Stimulated activated CD8-positive, alpha-beta memory T cell treated with anti-CD3 and anti-CD28 coated beads, Interleukin-15, amount 100 ng/mL, for 24 hours (primary cell): ENCODE measurements at places on chromosomes 3 and 15.

DNA sequence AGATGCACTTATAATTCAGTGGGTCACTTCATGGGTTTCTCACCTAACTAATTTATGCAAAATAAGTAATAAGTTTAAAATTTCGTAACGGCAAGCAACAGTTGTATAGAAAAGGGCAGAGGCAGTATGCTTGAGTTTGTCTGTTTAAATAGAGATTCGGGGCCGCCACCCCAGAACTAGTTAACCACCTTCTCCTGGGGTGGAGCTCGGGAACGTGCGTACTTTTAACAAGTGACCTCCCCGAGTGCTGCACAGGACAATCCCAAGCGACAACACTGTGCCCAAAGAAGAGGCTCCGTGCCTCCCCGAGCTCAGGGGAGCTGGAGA, 439 bp downstream of the SSR3 start:
- no peak for DNase-seq

DNA sequence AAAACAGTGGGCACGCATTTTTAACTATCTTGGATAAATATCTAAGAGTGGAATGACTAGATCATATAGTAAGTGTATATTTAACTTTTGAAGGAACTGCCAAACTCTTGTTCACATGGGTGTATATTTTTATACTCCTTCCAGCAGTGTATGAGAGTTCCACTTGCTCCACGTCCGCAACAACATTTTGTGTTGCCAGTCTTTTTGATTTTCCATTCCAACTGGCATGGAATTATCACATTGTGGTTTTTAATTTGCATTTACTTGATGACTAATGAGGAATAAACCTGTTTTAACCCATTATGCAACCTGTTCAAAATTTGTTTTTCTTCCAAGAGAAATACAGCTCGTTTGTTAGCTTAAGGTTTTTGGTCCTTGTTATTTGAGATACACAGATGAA, 51.6 kb downstream of the ZNF621 start:
- no peak for DNase-seq

DNA sequence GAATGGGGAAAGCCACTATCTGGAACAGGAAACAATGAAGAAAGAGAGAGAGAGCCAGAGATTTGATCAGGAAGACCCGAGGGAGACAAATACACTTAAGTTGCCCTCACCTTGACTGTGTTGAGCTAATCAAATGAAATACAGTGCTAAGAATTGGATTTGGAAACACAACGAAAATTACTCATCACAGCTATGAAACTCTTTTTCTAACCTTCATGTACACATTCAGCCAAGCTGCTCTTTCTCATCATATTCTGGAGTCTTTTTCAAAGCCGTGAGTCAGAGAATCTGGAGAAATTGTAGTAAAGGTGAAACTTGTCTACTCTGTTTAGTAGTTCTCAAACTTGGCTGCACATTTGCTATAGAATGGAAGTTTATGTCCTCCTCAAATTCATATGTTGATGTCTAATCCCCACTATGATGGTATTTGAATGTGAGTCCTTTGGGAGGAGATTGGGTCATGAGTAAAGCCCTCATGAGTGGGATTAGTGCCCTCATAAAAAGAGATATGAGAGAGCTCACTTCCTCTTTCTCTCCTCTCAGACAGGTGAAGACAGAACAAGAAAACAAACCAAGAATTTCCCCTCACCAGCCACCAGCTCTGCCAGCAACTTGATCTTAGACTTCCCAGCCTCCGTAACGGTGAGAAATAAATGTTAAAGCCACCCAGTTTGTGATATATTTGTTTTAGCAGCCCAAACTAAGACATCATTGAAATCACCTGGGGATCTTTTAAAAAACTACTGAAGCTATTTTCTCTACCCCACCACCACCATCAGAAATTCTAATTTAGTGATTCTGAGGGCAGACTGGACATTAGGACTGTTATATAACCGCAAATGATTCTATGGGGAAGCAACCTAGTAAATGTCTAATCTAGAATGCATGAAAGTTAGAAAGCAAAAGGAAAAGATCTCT, 143.6 kb upstream of the GRM7 start:
- DNase-seq: no peak

DNA sequence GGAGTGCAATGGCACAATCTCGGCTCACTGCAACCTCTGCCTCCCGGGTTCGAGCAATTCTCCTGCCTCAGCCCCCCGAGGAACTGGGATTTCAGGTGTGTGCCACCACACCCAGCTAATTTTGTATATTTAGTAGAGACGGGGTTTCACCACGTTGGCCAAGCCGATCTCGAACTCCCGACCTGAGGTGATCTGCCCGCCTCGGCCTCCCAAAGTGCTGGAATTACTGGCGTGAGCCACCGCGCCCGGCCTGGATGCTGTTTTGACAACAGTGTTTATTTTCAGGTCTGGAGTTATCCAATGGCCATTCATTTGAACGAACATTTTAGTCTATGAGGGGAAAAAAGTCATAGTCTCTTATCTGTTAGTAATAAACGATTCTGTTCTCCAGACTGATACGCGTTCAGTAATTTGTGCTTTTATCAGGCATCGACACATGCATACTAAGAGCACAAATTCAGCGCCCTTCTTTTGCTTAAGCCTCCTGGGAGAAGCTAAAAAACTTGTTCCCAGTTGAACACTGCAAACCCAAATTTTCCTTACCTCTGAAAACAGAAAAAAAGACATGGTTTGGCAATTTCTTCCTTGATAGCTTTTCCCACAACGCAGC, 1.3 kb downstream of the B3GALNT1 start:
- DNase-seq: no peak

GRCh38 chr15:98737721-98738120, 89.4 kb downstream of the IGF1R start:
- DNase-seq: no peak

DNA sequence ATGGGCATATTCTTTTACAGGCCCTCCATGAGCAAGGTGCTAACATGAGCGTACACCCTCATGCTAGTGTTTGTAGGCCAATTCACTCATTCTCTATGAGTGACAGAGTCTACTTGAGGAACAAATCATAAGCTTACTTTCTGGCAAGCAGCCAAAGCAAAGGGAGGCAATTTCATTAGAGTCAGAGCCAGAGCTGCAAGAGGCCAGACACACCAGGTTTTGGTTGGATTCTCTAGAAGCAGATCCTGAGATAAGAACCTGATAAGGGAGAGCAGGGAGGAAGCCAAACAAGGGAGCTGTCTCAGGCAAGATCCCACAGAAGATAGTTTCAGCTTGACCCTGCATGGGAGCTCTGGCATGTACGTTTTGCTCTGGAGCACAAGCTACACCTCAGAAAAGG, 214.1 kb upstream of the CTNNB1 start:
- DNase-seq: no peak

DNA sequence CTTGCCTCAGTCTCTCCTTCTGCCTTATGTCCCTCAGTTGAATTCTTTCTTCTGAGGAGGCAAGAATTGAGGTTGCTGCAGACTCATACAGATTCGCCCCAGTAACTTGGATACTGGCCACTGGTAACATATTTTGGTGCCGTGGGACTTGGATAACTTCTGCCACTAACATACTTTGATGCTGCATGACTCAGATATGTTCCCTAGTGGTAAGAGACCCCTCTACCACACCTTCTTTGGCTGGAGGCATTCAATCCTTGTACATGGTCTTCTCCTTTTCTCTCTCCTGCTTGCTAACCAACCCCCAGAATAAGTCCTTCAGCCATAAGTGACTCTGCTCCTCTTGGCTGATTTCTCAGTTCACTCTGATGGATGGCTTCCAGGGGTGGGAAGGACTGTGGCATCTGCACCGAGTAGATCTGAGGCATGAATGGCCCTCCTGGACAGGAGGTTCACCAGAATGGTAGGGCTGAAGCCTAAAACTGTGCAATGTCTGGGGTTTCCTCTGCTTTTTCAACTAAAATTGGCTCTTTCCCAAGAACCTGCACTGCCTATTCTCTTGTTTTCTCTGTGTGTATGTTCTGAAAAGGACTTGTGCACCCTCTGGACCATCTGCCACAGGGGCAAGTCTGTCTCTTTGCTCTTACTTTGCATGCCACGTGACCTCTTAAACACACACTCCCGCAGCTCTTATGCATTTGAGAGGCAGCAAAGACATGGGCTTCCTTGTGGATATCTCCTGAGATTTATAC, 55.5 kb upstream of the FSTL1 start:
- no peak for DNase-seq

DNA sequence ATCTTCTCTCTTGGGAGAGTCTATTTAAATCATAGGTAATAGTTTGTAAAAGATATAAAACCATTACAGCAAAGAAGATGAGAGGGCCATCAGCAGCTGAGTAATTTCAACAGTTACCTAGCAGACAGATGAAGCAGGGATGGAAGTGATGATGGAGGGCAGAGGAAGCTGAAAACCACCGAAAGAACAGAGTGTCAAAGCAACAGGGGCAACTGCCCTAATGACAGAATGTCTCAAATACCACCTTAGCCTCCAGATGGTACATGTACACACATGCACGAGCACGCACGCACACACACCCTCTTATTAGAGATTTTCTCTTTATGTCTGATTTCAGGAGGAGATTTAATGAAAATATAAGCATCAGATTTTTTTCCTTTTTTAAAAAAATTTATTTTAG, 64.5 kb downstream of the NEDD4 start:
- DNase-seq: no peak

DNA sequence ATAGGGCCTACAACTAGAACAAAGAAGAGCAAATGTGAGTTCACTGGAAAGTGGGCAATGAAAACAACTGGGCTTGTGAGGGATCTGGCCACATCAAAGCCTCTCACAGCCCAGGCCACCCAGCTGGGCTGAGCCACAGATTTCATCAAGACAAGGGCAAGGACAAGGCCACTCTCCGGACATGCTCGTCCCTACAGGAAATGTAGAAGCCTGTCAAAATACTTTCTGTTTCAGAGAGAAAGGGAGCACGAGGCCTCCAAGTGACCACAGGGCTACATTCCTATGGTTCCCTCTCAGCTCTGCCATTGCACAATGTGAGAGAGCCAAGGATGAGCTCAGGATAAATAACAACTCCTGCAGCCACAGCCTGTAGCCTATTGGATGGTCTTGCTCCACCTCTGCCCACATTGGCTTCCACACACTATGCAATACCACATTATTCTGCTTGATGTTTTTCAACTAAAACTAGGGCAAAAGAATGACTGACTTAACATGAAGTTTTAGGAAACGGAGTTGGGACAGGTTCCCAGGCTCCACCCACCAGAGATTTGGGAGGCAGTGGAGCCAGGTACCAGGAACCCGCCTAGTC, 12.1 kb downstream of the TBC1D2B start:
- DNase-seq: no peak

DNA sequence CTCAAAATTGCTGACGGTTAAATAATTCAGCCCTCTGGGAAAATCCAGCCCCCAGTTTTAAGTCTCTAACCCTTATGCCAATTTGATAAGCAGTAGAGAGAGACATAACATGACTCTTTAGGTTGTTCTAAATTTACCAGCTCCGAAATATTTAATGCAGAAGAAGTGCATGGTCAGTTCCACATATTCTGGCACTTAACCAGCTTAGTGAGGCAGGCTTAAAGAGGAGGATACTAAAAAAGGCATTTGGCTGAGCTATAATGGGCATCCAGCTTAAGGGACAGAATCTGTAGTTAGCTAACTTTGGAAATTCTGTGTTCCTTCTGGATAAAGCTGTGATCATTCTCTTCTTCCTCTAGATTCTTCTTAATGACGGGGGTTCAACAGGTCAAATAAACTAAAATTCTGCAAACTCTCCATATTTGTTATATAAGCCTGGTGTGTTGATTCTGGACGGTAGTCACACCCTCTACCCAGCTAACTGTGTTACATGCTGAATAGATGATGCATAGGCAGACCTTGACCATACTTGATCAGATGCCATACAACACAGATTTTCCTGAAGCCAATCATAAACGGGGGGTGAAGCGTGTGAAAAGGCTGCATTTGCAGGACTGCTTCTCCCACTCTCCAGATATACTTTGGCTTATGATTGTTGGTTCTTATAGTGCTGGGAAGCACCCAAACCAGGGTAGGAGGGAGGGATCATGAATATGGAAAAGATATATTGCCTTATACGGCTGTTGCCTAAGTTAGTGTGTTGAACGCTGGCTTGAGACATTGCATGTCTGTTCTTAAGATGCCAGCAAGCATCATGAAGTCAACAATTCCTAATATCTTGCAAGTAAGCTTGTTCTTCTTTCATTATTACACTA, 118.4 kb downstream of the FGF12 start:
- no peak for DNase-seq

- DNase-seq: peak; percentile 23
Observed at GRCh38 chr3:10242182-10243065, 5.8 kb upstream of the TATDN2 start.

- no peak for DNase-seq
Observed at GRCh38 chr3:186382217-186382885, 20.3 kb upstream of the DGKG start.

- DNase-seq: no peak
Observed at GRCh38 chr3:136069933-136070332, 104.4 kb downstream of the PPP2R3A start.

- no peak for DNase-seq
Observed at GRCh38 chr3:37489355-37489754, 315.0 kb upstream of the LRRFIP2 start.

DNA sequence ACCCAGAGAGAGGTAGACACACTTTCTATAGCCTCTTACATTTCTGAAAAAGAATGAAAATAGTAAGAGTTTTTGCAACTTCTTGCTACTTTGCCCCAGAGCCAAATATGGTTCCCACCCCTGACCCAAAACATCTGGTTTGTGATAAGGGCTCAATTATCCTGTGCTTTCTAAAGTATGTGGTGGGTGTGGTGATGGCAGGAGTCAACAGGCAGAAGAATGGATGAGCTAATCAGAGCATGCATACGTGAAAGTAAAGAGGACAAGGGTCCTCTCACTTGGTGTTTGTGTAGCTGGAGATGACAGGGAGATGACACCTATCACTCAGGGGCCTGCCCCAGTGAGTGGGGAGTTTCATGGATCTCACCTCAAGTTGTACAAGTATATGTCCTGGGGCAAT, 19.1 kb downstream of the KBTBD8 start:
- DNase-seq: no peak

DNA sequence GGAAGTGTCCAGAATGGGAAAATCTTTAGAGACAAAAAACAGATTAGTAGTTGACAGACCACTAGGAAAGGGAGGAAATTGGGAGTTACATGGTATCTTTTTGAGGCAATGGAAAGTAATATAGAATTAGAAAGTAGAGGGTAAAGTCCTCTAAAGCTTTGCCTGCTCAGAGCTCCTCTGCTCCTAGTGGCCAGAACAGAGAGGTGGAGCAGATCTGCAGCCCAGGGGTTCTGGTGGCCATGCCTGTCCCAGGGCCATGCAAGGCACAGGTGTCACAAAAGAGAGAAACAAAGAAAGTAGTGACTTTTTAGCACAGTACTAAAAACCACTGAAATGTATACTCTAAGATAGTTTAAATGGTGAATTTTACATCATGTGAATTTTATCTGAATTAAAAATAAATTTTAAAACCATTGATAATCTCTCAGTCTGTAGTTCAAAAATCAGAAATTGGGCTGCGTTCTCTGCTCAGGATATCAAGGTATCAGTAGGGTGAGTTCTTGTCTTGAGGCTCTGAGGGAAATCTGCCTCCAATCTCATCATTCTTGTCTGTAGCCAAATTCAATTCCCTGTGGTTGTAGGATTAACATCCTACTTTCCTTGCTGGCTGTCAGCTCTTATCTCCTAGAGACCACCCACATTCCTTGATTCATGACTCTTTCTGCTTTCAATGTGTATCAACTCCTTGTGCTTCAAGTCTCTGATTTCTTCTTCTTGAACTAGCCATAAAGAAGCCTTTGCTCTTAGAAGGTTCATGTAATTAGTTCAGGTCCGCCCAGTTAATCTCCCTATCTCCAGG, 23.6 kb downstream of the PYGO1 start:
- DNase-seq: no peak
